Activated T-cell treated with anti-CD3 and anti-CD28 coated beads, Interleukin-2, amount 50 U/mL, for 24 hours (primary cell): ENCODE measurements at places on chromosomes 6 and 20.
A peak's percentile ranks its signal among the peaks of the same experiment; 100 is the strongest.

GRCh38 chr20:61090541-61090940, 161.5 kb upstream of the CDH4 start:
- no peaks in the 10 kb centered on the region for H3K36me3 ChIP-seq
- no peak for DNase-seq
- H3K27me3 ChIP-seq = peaks cover 3% of the 10 kb centered on the region
- H3K4me3 ChIP-seq = no peak overlapping the region
- no peaks in the 10 kb centered on the region for H3K4me1 ChIP-seq

- peaks cover 37% of the 10 kb centered on the region for H3K27me3 ChIP-seq
- peaks cover 21% of the 10 kb centered on the region for H3K4me1 ChIP-seq
- H3K4me3 ChIP-seq = no peak overlapping the region
- H3K36me3 ChIP-seq = no peaks in the 10 kb centered on the region
- no peak overlapping the region for H3K27ac ChIP-seq
Observed at GRCh38 chr6:100232781-100233573, 231.7 kb downstream of the SIM1 start.

DNA sequence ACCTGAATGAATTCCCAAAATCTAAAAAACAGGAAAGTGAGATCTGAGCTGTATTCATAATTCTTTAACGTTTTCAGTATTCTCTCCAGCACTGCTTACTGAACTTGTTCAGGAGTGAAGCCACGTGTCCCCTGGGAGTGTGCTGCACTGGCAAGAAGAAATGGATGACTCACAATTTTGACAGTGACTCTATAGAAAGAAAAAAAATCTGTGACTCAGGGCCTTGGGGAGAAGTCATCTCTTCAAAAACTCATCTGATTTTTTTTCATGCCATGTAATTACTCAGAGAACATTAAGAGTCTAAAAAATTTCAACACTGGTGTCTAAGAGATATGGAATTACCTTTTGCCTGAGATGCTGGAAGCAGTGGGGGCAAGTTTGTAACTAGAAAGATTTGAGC, 39.7 kb downstream of the ANKEF1 start:
- H3K4me3 ChIP-seq = no peak overlapping the region
- DNase-seq = no peak
- peaks cover 53% of the 10 kb centered on the region for H3K27me3 ChIP-seq

GRCh38 chr20:4225745-4226144, 210.4 kb upstream of the RNF24 start:
- H3K36me3 ChIP-seq = no peaks in the 10 kb centered on the region
- no peak overlapping the region for H3K4me3 ChIP-seq
- peaks cover 42% of the 10 kb centered on the region for H3K27me3 ChIP-seq
- no peak overlapping the region for H3K27ac ChIP-seq

DNA sequence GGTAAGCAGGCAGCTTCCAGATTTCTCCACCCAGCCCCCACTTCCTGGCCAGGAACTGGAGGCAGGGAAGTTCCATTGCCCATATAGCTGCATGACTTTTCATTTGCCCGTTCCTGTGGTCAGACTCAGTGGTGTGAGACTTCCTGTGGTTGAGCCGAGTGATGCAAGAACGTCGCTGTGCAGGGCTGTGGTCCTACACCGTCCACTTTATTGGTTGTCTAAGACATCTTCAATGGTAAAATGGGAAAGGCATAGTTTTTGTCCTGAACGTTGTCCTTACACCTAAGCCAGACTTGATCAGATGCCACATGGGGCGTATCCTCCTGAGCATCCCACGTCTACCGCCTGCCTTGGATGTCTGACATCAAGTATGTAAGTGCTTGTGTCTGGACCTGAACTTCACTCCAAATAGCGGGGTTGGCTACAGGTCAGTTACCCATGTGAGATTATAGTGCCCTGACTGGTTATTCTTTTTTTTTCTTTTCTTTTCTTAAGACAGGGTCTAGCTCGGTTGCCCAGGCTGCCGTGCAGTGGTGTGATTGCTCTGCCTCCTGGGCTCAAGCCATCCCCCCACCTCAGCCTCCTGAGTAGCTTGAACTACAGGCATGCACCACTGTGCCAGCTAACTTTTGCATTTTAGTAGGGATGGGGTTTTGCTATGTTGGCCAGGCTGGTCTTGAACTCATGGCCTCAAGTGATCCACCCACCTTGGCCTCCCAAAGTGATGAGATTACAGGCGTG, 25.9 kb upstream of the GTSF1L start:
- DNase-seq = peak; percentile 51
- H3K4me1 ChIP-seq = peaks cover 39% of the 10 kb centered on the region

- no peaks in the 10 kb centered on the region for H3K27me3 ChIP-seq
- DNase-seq = no peak
- H3K4me3 ChIP-seq = no peak overlapping the region
Observed at GRCh38 chr6:52420668-52421358, 671 bp downstream of the EFHC1 start.

DNA sequence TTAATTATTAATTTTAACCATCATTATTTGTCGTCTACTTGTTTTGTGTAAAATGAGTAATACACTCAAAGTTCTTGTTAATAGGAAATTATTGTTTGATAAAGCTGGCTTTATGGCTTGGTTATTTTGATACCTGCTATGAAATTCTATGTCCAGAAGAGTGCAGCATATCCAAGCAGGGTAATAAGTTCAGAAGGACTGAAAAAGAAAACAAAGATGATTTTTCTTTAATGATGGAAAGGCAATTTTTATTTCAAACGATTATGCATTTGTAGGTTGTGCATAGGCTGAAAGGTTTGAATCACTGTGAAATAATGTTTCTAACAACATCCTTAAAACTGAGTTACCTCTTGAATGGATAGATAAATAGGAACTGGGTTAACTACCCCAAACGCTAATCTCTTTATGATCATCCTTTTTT, 1.4 kb upstream of the MAN1A1 start:
- H3K27me3 ChIP-seq = no peaks in the 10 kb centered on the region
- H3K27ac ChIP-seq = peak overlapping the region; percentile 92
- no peak for DNase-seq
- H3K36me3 ChIP-seq = peaks cover 23% of the 10 kb centered on the region

DNA sequence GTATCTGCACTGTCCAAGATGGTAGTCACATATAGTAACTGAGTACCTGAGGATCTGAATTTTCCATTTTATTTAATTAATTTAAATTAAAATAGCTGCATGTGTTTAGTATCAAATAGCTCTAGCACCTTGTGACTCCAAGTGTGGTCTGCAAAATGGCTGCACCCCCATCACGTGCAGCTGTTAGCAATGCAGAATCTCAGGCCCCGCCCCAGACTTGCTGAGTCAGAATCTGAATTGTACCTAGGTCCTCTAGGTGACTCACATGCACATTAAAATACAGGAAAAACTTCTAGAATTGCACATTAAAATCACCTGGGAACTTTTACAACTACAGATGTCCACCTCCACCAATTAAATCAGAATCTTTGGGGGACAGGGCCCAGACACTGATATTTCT, 19.2 kb upstream of the FAM83C start:
- H3K4me1 ChIP-seq = peaks cover 79% of the 10 kb centered on the region
- H3K4me3 ChIP-seq = peak overlapping the region; percentile 45
- peak; percentile 72 for DNase-seq
- peaks cover 53% of the 10 kb centered on the region for H3K36me3 ChIP-seq

DNA sequence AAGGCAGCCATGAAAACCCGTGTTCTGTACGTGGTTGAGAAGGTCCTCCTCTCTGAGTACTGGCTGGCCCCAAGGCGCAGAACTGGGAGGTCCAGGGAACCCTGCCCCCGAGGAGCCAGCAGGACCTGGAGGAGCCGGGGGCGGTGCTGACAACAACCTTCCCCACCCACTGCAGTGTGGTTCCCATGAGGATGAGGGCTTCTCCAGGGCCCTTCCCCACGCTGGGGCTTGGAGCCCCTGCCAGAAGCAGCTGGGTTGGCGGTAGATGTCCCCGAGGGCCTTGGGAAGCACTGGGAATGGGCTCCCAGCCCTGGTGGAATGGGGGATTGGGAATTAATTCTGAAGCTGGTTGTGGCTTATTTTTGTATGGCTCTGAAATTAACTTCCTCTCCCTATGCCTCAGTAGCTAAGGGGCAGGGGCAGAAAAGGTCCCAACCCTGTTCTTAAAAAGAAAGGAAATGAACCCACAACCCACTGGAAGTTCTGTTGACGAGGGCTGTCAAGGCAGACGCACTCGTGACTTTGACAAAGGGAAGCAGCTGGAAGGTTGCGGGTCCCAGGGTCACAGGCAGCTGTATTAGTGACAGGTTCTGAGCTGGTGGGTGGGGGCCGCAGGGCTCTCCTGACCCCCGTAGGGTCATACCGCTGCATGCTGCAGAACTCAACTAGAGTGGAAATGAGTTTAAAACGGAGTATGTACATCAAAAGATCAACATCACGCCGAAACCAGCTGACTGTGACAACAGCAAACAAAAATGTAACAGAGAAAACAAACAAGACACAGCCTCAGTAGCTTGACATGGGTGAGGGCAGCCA, 13.9 kb upstream of the HELZ2 start:
- H3K36me3 ChIP-seq = peaks cover 55% of the 10 kb centered on the region
- H3K4me3 ChIP-seq = no peak overlapping the region
- no peak overlapping the region for H3K27ac ChIP-seq
- H3K27me3 ChIP-seq = no peaks in the 10 kb centered on the region

DNA sequence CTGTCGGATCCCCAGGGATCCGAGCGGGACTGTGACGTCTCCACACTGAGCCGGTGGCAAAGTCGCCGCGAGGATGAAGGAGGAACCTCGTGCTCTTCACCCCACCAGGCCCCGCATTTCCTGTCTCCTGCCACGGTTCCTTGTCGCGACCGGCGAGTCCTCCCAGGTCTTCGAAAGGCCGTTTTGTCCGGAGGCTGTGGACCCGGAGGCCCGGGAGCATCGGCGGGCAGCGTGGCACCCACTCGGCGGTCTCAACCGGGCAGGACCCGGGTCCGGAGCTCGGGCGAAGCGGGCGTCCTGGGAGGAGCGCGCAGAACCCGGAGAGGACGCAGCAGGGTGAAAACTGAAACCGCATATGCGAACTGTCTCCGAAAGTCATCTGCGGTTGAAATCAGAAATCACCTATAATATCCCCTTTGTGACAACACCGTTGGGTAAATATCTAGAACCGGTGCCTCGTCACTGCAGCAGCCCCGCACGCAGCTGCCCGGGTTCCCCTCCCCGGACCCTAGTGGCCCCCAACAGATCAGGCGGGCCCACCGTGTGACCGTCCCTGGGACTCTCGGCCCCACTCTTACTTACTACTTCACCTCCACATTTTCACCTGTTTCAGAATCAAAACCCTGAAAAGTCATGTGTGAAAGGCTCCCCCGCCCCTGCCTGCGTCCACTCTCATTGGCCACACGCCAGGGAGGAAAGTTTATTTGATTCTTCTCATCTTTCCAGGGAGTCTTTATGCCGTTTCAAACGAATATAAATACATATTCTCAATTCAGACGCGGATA, 3.1 kb upstream of the ULBP2 start:
- peak overlapping the region; percentile 63 for H3K4me3 ChIP-seq
- peaks cover 44% of the 10 kb centered on the region for H3K4me1 ChIP-seq
- DNase-seq = peak; percentile 63
- peak overlapping the region; percentile 4 for H3K27ac ChIP-seq
- H3K36me3 ChIP-seq = no peaks in the 10 kb centered on the region

DNA sequence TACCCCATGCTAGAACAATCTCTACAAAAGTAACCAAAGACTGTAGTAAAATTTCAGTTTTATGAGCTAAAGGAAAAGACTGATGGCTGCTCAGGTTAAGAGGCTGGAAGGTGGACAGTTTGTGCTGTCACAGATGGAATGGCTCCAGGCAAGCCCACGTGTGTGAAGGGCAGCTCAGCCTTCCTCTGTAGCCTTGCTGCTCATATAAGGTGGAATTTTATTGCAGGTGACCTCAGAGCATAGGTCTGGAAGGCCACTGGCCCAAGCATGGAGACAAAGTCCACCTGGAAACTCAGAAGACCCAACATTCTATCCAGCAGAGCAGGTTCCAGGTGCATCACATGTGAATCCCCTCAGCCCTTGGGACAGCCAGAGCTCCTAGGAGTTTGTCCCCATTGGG, 53.6 kb downstream of the KAT14 start:
- H3K27ac ChIP-seq = no peak overlapping the region
- no peak overlapping the region for H3K4me3 ChIP-seq

- no peaks in the 10 kb centered on the region for H3K27me3 ChIP-seq
- DNase-seq = no peak
- H3K4me1 ChIP-seq = peaks cover 2% of the 10 kb centered on the region
- no peak overlapping the region for H3K27ac ChIP-seq
- no peak overlapping the region for H3K4me3 ChIP-seq
Observed at GRCh38 chr6:52435345-52435744, 15.2 kb downstream of the EFHC1 start.

DNA sequence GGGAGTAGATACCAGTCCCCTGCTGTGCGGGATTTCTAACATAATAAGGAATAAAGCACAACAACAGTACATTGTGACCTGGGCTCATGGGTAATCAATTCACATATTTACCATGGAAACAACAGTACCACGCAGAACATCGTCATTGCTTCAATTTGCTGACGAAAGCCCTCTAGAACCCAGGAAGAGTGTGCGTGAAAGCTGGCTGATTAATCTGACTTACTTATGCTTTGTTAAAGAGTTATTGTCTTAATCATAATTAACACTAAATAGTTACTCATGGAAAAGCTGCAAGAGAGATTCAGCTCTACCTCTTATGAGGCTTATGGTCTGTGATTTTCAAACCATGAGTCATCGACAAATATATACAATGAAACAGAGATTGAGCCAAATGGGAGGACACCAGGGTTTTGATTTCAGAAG, 644.3 kb upstream of the AGPAT4 start:
- no peak for DNase-seq
- H3K4me1 ChIP-seq = no peaks in the 10 kb centered on the region
- H3K27me3 ChIP-seq = no peaks in the 10 kb centered on the region
- no peak overlapping the region for H3K4me3 ChIP-seq

DNA sequence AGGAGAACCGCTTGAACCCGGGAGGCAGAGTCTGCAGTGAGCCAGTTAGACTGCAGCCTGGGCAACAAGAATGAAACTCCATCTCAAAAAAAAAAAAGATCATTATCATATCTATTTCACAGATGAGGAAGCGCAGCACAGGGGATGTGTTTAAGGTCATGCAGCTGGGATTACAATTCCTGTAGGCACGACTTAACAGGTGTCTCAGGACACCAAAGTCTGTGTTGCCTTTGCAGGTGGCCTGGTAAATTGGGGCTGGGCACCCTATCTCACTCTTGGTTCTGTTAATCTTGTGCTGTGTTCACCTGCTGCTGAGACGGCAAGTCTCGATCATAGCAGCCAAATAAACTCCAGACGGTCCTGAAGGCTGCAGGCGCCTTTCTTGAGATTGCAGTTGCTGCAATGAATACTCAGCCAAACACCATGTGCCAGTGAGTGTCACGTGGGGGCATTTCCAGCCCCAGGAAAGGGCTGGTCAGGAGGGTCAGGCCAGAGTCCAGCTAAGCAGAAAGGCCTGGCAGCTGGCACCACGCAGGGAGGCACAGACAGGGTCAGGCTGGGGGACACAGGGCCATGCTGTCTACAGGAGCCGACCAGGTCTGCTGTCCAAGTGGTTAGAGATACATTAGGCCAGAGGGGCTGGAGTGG, 55.8 kb downstream of the FGD2 start:
- peaks cover 4% of the 10 kb centered on the region for H3K4me1 ChIP-seq
- no peak overlapping the region for H3K27ac ChIP-seq
- H3K27me3 ChIP-seq = no peaks in the 10 kb centered on the region
- no peak overlapping the region for H3K4me3 ChIP-seq

GRCh38 chr6:137951064-137951597, 84.1 kb downstream of the TNFAIP3 start:
- H3K36me3 ChIP-seq = no peaks in the 10 kb centered on the region
- H3K27ac ChIP-seq = no peak overlapping the region
- H3K27me3 ChIP-seq = no peaks in the 10 kb centered on the region
- H3K4me3 ChIP-seq = no peak overlapping the region
- DNase-seq = no peak
- H3K4me1 ChIP-seq = peaks cover 27% of the 10 kb centered on the region

- H3K4me3 ChIP-seq = no peak overlapping the region
- H3K27me3 ChIP-seq = no peaks in the 10 kb centered on the region
- no peaks in the 10 kb centered on the region for H3K36me3 ChIP-seq
- H3K4me1 ChIP-seq = no peaks in the 10 kb centered on the region
- DNase-seq = no peak
Observed at GRCh38 chr6:74731931-74732330, 473.9 kb downstream of the COL12A1 start.
